SK-MEL-5 (cell line): ENCODE measurements at places on chromosomes 5 and 9.

GRCh38 chr9:31023847-31024246, 1360.6 kb upstream of the ACO1 start:
- DNase-seq: no peak

- no peak for DNase-seq
Observed at GRCh38 chr5:130992095-130992494, 173.0 kb downstream of the HINT1 start.

GRCh38 chr9:87874304-87874623, 8.4 kb upstream of the SPATA31E1 start:
- no peak for DNase-seq

DNA sequence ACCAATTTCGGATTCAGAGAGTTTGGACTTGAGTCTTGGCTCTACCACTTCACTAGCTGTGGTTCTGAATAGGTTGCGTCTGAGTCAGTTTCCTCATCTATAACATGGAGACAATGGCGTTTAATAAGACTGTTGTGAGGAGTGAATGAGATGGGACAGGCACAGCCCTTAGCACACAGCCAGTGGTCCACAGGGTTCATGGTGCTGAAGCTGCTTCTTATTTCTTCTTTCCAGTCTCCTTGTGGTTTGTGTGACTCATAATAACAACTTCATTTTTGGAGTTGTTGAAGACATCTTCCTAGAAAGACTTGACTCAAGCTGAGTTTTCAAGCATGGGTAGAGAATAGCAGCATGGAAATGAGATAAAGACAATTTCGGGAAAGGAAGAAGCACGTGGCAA, 172.6 kb upstream of the PPP2R2B start:
- no peak for DNase-seq

GRCh38 chr9:110897943-110898342, 140.3 kb downstream of the LPAR1 start:
- DNase-seq: no peak
